ENCODE measurements at places on chromosomes 3 and 15.

DNA sequence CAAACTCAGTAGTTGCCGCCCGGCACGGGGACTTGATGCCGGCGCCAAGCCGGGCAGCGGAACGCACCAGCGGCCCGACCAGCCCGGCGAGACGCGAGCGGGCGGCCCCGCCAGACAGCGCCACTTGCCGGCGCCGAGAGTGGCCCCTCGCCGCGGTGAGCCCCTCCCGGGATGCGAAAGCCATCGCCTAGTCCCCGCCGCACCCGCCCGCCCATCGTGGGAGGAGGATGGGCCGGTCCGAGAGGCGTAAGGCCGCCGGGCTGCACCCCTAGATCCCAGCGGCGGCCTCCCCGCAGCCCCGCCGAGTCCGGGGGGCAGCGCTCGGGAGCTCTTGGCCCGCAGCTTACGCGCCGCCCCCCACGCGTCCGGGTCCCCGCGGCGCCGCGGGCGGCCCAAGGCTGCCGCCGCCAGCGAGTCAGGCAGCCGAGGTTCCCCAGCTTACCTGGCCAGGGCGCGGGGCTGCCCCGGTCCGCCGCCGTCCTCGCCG, 609 bp downstream of the GOLGA8A start:
- DNase-seq, result peak; percentile 69

DNA sequence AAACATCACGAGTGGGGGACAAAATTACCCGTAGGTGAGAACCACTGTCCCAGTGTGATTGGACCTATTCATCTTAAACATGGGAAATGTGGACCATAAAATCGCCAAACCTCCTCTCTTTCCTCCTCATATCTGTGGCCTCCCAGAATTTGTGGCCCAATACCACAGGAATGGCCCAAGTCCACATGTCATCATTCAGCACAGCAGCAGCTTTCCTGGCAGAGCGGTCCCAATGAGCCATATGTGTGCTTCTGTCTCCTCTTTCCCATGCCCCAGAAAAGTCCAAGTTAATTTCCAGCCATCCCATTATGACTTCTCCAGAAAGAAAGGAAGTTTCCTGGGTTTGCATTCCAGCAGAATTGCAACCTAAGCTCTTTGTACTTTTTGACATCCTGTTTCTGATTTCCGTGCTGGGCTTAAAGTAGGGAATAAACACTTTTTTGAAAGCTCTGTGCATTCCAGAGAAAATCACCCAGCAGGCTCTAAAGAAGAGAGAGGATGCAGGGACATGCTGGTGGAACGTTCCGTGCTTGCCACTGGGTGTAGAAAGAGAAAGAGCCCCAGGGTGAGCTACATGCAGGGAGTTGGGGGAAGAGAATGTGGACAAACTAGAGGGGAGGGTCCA, 259.4 kb upstream of the PROK2 start:
- peak; percentile 62 for DNase-seq

GRCh38 chr3:58566398-58567250, 10.6 kb downstream of the FAM107A start:
- no peak for DNase-seq

- DNase-seq, result peak; percentile 16
These were observed 96.0 kb downstream of the SUCLG2 start for GRCh38 chr3:67558426-67558825.

DNA sequence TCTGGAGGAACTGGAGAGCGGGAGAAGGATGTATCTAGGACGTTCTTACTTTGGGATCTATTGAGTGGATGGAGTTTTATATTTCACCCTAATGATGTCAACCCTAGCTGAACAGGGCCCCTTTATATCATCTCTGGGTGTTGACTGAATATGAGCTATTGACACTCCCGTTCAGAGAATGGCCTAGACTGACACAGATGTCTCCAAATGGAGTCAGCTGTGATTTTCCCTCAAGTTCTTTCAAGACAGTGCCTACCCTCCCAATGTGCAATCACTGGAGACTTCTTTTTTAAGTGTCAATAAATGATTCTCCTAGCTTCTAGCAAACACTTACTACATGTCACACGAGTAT, 63.8 kb downstream of the FRMD4B start:
- DNase-seq, result no peak

DNA sequence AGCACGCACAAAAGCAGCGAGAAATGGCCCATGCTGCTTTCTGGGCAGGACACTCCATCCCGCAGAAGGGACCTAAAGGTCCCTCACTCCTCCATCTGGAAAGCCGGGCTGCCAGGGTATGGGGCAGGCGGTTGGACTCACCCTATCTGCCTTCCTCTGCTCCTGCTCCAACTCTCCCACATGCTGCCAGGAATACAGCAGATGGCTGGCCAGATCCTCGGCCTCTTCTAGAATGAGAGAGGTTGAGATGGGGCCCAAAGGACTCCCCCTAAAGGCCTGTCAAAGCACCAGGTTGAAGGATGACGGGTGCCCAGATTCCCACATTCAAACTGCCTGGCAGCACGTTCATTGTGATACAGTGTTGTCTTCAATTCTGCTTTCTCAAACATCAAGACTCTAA, 85.1 kb upstream of the C2CD4B start:
- DNase-seq, result no peak

DNA sequence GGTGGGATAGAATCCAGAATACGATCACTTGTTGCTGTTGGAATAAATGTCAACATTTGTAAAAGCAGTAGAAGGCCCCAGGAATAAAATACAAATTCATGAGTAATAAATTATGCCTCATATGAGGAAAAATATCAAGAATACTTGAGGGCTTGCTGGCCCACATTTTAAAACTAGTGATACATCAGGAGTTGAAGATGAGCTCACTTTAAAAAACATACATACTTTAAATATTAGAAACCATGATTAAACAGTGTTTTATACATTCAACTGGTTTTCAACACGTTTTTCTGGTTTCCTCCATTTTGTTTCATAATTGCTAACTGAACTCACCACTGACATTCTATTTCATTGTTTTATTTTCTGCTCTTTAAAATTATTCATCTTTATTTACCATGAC, 141.4 kb downstream of the TFG start:
- DNase-seq, result no peak

DNA sequence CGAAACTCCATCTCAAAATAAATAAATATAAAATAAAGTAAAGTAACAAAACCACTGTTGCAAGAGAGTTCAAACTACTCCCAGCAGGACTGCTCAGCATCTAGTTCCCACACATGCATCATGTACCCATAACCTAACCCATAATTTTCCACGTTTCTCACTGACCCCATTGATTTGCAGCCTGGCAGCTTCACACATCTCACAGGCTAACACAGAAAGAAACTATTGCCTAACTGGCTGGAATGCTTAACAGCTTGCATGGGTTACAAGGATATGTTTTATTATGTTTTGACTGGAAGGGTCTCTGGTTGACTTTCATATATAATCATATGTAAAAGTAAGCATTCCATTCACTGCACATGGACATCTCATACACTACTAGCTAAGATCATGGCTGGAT, 55.6 kb upstream of the TBC1D23 start:
- DNase-seq, result no peak

DNA sequence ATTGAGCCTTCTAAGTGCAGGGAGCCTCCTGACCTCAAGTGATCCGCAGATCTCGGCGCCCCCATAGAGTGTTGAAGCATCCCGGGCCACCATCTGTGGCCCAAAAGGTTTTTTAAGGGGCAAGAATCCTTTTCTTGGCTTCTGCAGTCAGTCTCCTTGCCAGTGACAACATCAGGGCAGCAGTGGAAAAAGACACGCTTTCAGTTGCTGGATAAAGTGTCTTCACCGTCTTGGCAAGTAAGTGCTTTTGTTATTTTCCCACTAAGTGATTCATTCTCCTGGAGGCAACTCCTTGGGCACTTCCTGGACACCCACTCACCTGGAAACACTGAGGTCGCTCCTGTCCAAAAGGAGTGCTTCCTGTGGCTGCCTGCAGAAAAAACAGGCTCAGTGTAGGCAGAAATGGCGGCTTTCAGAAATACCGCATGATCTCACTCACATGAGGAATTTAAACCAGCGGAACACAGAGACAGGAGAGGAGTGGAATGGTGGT, 71.7 kb upstream of the ABHD2 start:
- DNase-seq, result peak; percentile 76

DNA sequence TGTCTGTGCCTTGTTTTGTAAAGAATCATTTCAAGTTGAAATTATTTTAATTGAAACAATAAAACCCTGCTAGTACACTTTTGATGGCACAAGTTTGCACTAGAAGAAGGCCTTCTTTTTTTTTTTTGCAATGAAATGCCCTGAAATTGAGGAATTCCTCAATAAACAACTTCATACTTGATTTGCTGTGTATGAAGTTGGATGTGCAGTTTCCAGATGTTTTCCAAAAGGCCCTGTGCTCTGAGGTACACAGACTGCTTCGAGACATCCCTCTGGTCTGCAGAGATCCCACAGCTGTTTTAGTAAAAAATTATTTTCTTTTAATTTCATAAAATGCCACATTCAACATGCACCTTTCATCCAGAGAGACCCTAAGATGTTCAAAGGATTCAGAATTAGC, 48.9 kb downstream of the HES1 start:
- DNase-seq, result no peak

DNA sequence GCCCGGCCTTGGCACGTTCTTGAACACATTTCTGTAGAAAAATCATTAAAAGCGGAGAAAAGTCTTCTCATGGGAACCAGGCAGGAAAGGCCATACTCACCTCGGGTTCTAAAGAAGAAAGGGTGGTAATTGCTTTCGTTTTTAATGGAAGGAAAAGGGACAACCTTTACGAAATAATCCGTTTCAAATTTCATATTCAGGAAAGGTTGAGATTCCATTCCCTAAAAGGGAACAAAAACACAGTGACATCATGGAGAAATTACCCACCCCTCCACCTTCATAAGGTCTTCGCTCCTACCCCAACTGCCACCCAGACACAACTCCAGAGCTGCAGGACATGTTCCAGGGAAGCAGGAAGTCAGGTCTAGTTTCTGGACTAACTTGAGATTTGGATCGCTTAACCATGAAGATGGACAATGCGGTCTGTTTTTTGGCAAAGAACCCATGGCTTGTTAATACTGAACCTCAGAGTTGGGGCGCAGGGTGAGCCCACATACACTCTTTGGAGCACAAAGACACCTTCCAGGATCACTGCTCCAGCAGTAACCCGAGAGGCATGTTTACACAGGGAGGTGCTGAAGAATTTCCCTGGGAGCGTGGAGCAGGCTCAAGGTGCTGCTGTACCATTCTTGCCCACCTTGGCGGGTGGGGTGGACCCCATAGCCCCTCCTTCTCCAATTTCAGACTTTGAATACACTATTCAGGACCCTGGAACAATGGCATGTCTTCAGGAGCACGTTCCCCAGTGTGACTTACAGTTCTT, 49.2 kb downstream of the SPATA12 start:
- no peak for DNase-seq

GRCh38 chr15:57655809-57656208, 50.7 kb upstream of the POLR2M start:
- DNase-seq, result no peak

GRCh38 chr3:52831500-52832301, 1.2 kb upstream of the ITIH4 start:
- DNase-seq, result peak; percentile 87

DNA sequence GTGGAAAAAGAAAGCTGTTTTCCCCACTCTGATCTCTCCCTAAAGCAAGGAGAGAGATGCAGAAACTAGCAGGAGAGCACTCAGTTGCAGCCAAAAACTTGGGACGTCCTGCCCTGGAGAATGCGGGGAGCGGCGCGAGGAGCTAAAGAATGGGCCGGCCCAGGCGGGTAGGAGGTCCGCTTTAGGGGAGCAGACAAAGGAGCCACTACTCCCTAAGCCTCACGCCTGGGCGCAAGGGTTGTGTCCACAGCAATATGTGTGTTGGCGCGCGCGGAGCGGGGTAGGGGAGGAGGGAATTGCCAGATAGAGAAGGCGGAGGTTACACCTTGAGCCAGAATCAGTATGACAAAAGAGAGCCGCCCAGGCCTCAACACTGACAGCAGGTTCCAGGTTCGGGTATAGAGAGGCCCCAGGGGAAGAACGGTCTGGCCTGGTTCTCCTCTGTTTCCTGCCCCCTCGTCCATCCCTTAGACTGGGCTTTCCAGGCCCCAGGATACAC, 2.9 kb downstream of the WNT5A start:
- no peak for DNase-seq

GRCh38 chr15:91050128-91050455, 27.7 kb upstream of the VPS33B start:
- DNase-seq, result no peak

DNA sequence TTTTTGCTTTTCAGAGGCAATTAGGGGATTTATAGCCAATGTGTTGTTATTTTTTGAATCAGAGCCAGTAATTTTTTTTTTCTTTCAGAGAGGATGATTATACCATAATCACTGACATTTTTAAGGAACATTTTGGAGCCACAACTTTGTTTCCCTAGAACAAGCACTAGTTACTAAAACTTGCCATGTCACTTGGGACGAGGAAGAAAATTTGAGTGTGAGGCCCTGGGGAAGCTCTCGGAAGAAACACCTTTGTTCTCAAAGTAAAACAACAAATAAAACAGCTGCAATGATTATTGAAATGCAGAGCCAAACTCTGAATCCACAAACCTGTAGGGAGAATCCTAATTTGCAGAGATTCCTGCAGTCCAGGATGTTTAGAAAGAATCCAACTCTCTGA, 69.7 kb downstream of the PDZRN3 start:
- DNase-seq, result no peak

DNA sequence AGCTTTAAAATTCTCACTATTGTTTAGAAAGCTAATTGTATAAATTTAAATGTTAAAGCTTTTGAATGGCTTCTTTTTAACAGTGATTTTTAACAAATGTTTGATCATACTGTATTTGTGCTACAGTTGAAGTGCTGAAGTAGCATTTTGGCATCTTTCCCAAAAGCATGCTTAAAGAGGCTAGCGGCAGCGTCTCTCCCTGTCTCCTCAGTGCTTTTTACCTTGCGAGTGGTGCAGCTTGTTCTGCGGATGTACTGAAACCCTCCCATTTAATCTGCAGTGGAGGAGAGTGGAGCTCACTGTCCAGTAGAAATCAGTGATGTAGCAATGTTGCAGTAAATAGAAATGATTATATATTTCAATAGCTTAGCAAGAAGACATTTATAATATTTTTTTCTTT, 43.7 kb downstream of the LRRC49 start:
- peak; percentile 19 for DNase-seq

DNA sequence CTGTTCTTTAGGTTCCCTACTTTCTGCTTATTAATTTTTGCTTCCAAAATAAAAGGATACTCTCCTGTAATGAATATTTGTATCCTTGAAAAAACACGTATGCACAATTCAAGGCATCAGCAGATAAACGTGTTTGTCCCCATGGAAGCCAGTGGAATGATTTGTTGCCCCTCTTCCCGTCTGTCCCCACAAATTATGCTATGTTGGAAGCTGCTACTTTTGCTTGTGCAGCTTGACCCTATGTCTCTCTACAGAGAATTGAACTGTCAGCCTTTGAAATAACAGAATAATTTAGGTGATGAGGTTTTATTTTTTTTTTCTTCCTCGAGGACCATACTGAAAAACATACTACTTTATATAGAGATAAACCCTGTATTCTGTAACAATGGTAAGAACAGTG, 401.5 kb upstream of the GOLIM4 start:
- DNase-seq, result no peak

DNA sequence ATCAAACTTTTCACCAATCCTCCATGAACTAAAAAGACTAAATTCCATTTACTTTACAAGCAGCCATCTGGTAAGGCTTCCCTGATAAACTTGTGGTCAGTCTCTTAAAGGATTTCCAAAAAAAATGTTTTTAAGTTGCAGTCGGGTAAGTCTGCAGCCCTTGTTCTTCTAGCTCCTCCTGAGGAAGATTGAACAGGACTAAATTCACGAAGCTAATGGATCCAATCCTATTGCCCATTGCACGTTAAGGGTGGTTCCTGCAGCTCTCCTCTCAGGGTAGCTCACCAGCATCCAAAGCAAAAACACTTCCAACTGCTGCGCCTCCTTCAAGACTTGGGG, 2.8 kb downstream of the HES1 start:
- DNase-seq, result peak; percentile 58

GRCh38 chr3:53092942-53093341, 37.3 kb downstream of the RFT1 start:
- no peak for DNase-seq

All from GM23248 (cell line).